NCI-H2081 (cell line): ENCODE measurements at places on chromosomes 4 and X.

GRCh38 chrX:19799319-19800182, 87.8 kb downstream of the SH3KBP1 start:
- peak; percentile 64 for DNase-seq

GRCh38 chrX:39096599-39096998, 295.3 kb downstream of the MID1IP1 start:
- DNase-seq = no peak

DNA sequence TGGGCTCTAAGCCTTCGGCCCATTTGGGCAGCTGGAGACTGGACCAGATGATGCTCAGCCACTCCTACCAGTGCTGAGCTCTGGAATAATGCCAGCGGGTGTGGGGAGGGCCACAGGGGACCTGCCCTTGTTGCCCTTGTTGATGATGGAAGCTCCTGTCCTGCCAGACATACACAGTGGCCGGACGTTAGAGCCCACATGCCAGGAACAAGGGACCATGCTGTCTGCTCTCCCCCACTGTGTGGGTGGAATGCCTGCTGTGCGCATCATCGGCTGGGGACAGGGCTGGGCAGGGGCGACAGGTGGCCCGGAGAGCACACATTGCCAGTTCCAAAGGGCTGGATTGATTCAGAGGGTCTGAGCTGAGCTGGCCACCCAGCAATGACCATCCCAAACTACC, 2.0 kb downstream of the ABLIM2 start:
- no peak for DNase-seq

DNA sequence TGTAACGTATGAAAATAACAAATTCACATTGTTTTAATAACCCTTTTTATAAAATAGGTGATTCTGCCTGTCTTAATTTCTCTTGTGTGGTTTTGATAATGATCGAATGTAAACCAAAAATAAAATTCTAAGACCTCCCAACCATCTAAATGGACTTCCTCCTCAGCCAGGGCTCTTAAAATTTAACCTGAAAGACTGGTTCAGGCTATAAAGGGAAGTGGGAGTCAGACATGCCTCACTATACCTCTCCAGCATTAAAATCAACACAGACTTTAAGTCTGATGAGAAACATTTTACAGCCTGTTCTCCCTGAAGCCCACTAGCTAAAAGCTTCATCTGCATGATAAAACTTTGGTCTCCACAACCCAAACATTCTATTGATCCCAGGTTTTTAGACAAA, 97.6 kb upstream of the STIM2 start:
- DNase-seq = no peak

- no peak for DNase-seq
These were observed 19.9 kb upstream of the TXK start for GRCh38 chr4:48153791-48154550.

DNA sequence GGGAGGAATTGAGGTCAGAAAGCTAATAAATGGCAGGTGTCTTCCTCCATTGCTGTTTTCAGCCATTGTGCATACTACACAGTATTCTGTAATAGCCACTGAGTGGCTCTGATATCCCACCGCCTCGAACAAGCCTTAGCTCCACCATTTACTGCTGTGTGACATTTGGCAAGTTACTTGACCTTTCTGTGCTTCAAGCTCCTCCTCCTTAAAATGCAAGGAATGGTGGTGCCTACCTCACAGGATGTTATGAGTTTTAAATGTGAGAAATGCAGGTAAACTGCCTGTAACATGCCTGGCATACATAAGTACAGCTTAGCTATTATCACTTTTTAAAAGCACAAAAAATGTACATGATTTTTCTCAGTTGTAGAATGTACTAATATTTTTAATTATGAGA, 421.0 kb downstream of the MAPK10 start:
- DNase-seq = no peak

- DNase-seq = no peak
These were observed 109.2 kb upstream of the HS3ST1 start for GRCh38 chr4:11537846-11538245.

DNA sequence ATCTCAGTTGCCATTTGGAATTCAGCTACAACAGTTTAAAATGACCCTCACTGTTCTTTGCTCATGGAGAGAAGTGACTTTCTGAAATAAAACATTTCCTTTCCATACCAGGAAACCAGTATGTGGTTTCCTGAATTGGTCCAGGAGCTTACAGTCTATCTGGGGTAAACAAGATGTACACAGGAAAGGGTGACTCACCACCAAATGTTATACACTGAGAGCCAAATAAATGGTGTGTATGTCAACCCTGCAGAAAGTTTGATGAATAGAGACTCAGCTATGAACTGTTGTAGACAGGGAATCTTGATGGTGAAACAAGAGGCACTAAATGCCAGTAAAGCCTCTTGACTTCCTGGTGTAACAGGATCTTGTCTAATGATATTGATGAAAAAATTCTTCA, 100.4 kb downstream of the HS6ST2 start:
- DNase-seq = no peak

- DNase-seq = no peak
These were observed 52.1 kb downstream of the PSAPL1 start for GRCh38 chr4:7382634-7383014.

- no peak for DNase-seq
These were observed 153.6 kb downstream of the SOWAHB start for GRCh38 chr4:76744241-76744921.

GRCh38 chr4:98828801-98829200, 100.1 kb downstream of the EIF4E start:
- no peak for DNase-seq

GRCh38 chrX:9130031-9130430, 96.1 kb upstream of the FAM9B start:
- no peak for DNase-seq

GRCh38 chrX:2316534-2316933, 184.2 kb downstream of the DHRSX start:
- no peak for DNase-seq
